ENCODE measurements at places on chromosomes 1 and 21. TPM values are rescaled to one million over a fixed set of nuclear protein-coding genes. Genes with fewer than 3 reads are reported as not detected.

The PRELP gene
- total RNA-seq = 14.7 TPM

The TTC22 gene
- 0.13 TPM for total RNA-seq

The SUSD4 gene
- total RNA-seq = 12.5 TPM

GRCh38 chr1:167298325-167298724, 77.6 kb downstream of the POU2F1 start:
- no peak overlapping the region for H3K4me3 ChIP-seq
- no peaks in the 10 kb centered on the region for H3K4me1 ChIP-seq
- no peak for DNase-seq
- peak overlapping the region; percentile 79 for H3K27ac ChIP-seq
- H3K36me3 ChIP-seq = no peaks in the 10 kb centered on the region

GRCh38 chr1:222618880-222619596, 1.1 kb downstream of the MIA3 start:
- peaks cover 18% of the 10 kb centered on the region for H3K4me1 ChIP-seq
- peak overlapping the region; percentile 82 for H3K27ac ChIP-seq
- no peaks in the 10 kb centered on the region for H3K27me3 ChIP-seq
- peak; percentile 16 for DNase-seq
- H3K36me3 ChIP-seq = peaks cover 30% of the 10 kb centered on the region
- H3K4me3 ChIP-seq = peak overlapping the region; percentile 90

- H3K27ac ChIP-seq = no peak overlapping the region
- DNase-seq = no peak
- H3K4me1 ChIP-seq = no peaks in the 10 kb centered on the region
- no peaks in the 10 kb centered on the region for H3K36me3 ChIP-seq
- no peak overlapping the region for H3K4me3 ChIP-seq
- H3K27me3 ChIP-seq = no peaks in the 10 kb centered on the region
These were observed 44.0 kb upstream of the HMGB4 start for GRCh38 chr1:33819913-33820311.

- H3K27ac ChIP-seq = no peak overlapping the region
- no peaks in the 10 kb centered on the region for H3K27me3 ChIP-seq
- no peak for DNase-seq
- H3K4me3 ChIP-seq = no peak overlapping the region
These were observed 37.1 kb upstream of the SOD1 start for GRCh38 chr21:31622397-31622796.

DNA sequence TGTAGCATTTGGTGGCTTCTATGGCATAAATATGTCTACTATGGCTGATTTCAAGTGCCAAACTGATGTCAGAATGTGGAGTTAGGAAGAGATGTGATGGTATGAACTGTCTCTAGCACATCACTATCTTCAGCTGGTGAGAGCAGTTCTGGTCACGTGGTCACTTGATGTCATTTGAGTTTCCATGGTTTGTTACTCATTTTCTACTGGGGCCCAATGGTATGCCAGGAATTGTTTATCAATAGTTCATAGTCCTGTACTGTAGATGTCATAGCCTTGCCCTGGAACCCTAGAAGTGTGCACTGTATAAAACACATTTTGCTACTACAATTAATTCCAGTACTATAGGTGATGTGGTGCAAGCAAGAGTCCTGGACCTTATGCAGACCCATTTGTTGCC, 153.7 kb downstream of the PDE4B start:
- H3K27ac ChIP-seq = no peak overlapping the region
- H3K4me1 ChIP-seq = no peaks in the 10 kb centered on the region
- no peak overlapping the region for H3K4me3 ChIP-seq
- H3K36me3 ChIP-seq = no peaks in the 10 kb centered on the region

GRCh38 chr21:28822486-28823335, 170.0 kb downstream of the LTN1 start:
- no peaks in the 10 kb centered on the region for H3K27me3 ChIP-seq
- H3K4me3 ChIP-seq = no peak overlapping the region
- H3K27ac ChIP-seq = peak overlapping the region; percentile 51

The SELP gene
- total RNA-seq = 3.3 TPM

GRCh38 chr1:25477448-25478034, 46.8 kb downstream of the MACO1 start:
- peaks cover 5% of the 10 kb centered on the region for H3K36me3 ChIP-seq
- peaks cover 33% of the 10 kb centered on the region for H3K4me1 ChIP-seq
- no peak overlapping the region for H3K27ac ChIP-seq
- H3K27me3 ChIP-seq = no peaks in the 10 kb centered on the region

The TAS1R1 gene
- total RNA-seq = not detected

DNA sequence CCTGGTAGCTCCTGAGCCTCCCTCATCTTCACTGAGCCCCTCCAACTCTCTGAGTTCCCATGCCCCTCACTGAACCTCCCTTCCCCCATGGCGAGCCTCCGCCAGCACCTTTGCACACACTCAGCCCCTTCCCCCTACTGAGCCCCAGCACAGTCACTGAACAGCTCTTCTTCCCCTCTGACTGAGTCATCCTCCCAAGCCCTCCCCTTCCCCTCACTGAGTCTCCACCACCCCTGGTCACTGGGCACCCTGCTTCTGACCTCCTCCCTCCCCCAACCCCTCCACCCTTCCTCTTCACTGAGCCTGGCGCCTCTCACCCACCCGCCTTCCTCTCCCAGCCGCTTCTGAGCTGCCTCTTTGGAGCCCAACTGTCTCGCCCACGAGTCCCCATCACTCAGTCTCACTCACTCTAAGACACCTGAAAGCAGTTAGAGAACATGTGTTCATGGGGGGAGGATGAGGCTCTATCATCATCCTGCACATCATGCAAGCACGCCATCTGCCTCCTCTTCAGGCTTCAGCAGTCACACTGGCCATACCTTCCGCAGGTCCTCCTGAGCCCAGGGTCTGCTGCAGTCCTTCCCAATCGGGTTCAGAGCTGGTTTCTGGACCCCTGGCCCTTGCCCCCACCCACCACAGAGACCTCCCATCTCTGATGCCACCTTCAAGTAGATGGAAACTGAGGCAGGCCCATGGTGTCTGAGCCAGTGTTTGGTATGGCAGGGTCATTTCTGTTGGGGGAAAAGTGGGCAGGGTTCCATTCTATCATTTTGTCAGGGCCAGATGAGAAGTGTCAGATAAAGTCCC, 2.0 kb upstream of the TRNP1 start:
- H3K36me3 ChIP-seq = no peaks in the 10 kb centered on the region
- H3K4me1 ChIP-seq = peaks cover 7% of the 10 kb centered on the region
- H3K27ac ChIP-seq = no peak overlapping the region
- H3K4me3 ChIP-seq = no peak overlapping the region

The AMY2A gene
- 0.88 TPM for total RNA-seq

- H3K4me1 ChIP-seq = no peaks in the 10 kb centered on the region
- no peak for DNase-seq
- H3K27ac ChIP-seq = no peak overlapping the region
- no peaks in the 10 kb centered on the region for H3K27me3 ChIP-seq
These were observed 171.0 kb downstream of the ZC3H11B start for GRCh38 chr1:219441884-219442283.

- H3K27ac ChIP-seq = peak overlapping the region; percentile 79
- no peaks in the 10 kb centered on the region for H3K27me3 ChIP-seq
- no peak for DNase-seq
- no peaks in the 10 kb centered on the region for H3K36me3 ChIP-seq
These were observed 65.6 kb upstream of the SLC44A3 start for GRCh38 chr1:94754570-94754969.

The MRPL39 gene
- 56.9 TPM for total RNA-seq

DNA sequence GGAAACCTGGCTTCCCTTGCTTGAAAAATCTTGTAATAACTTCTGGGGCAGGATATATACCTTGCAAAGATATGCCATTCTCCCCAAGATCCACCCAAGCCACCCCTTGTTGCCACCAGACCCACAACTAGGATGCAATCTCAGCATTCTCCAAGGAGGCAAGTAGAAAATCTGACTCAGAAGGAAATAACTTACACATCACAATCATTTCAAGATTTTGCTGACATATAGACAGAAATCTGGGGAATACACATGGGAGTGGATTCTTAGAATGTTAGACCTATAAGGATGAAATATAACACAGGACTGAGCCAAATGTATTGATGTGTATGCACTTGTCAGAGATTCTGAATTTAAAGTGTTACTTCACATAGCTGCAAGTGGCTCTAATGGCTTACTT, 14.8 kb upstream of the ZDHHC18 start:
- no peaks in the 10 kb centered on the region for H3K27me3 ChIP-seq
- no peak overlapping the region for H3K4me3 ChIP-seq
- H3K4me1 ChIP-seq = peaks cover 8% of the 10 kb centered on the region
- DNase-seq = no peak
- no peak overlapping the region for H3K27ac ChIP-seq

- no peak for DNase-seq
- H3K4me3 ChIP-seq = no peak overlapping the region
- H3K36me3 ChIP-seq = no peaks in the 10 kb centered on the region
- H3K4me1 ChIP-seq = no peaks in the 10 kb centered on the region
These were observed 32.6 kb downstream of the CHIA start for GRCh38 chr1:111323231-111323630.

DNA sequence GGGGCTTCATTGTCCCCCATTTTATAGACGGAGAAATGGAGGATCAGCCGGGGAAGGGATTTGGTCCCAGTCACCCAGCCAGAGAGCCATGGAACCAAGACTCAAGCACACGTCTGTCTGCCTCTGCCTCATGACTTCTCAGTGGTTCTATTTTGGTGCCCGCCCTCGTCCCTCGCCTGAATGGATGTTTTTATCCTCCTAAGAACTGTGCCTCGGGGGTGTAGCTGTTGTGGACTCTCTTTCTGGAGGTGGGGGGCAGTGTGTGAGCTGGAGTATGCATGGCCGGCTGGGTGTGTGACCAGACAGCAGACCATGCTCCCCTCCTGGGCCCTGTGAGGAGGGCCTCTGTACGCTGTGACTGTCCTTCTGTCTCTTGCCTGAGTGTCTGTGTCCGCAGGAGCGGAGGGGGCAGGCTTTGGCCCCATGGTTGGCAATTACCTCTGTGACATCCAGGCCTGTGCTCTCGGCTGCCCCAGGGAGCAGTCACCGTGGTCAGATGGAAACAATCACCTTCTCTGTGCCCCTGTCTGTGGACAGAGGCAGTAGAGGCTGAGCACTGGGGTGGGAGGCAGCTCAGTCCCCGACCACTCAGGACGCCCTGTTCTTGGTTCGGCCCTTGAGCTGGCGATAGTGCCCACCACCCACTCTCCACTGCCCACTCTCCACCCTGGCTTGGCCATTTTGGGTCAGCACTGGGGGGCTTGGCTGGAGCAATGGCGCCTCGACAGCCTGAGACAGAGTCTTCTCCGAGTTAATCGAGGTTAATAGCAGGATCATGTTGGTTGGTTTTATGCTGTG, 20.4 kb downstream of the WNT4 start:
- H3K36me3 ChIP-seq = no peaks in the 10 kb centered on the region
- DNase-seq = no peak
- H3K27ac ChIP-seq = no peak overlapping the region
- peaks cover 15% of the 10 kb centered on the region for H3K4me1 ChIP-seq
- H3K4me3 ChIP-seq = no peak overlapping the region

The CLDN17 gene
- total RNA-seq = not detected

The PLXNA2 gene
- 25.8 TPM for total RNA-seq

The XKR8 gene
- total RNA-seq = 3.5 TPM

The PAQR6 gene
- total RNA-seq = 0.81 TPM

- no peaks in the 10 kb centered on the region for H3K4me1 ChIP-seq
- no peak for DNase-seq
- H3K27ac ChIP-seq = no peak overlapping the region
- H3K36me3 ChIP-seq = no peaks in the 10 kb centered on the region
These were observed 626.6 kb downstream of the KCNT2 start for GRCh38 chr1:195981448-195982139.

The ODR4 gene
- total RNA-seq = 10.5 TPM

The TDRD10 gene
- total RNA-seq = 1.2 TPM

The GPBP1L1 gene
- total RNA-seq = 78.9 TPM

- no peaks in the 10 kb centered on the region for H3K36me3 ChIP-seq
- H3K4me1 ChIP-seq = no peaks in the 10 kb centered on the region
- H3K27me3 ChIP-seq = peaks cover 25% of the 10 kb centered on the region
- no peak for DNase-seq
These were observed 109.0 kb downstream of the TMEM53 start for GRCh38 chr1:44565259-44565750.

The CEPT1 gene
- total RNA-seq = 13.7 TPM

- no peak overlapping the region for H3K4me3 ChIP-seq
- H3K27ac ChIP-seq = no peak overlapping the region
- no peak for DNase-seq
These were observed 21.5 kb upstream of the HPDL start for GRCh38 chr1:45305231-45305630.

- no peak overlapping the region for H3K27ac ChIP-seq
- H3K27me3 ChIP-seq = no peaks in the 10 kb centered on the region
- no peak for DNase-seq
- no peaks in the 10 kb centered on the region for H3K36me3 ChIP-seq
- peaks cover 8% of the 10 kb centered on the region for H3K4me1 ChIP-seq
These were observed 39.0 kb upstream of the MYSM1 start for GRCh38 chr1:58738876-58739275.

DNA sequence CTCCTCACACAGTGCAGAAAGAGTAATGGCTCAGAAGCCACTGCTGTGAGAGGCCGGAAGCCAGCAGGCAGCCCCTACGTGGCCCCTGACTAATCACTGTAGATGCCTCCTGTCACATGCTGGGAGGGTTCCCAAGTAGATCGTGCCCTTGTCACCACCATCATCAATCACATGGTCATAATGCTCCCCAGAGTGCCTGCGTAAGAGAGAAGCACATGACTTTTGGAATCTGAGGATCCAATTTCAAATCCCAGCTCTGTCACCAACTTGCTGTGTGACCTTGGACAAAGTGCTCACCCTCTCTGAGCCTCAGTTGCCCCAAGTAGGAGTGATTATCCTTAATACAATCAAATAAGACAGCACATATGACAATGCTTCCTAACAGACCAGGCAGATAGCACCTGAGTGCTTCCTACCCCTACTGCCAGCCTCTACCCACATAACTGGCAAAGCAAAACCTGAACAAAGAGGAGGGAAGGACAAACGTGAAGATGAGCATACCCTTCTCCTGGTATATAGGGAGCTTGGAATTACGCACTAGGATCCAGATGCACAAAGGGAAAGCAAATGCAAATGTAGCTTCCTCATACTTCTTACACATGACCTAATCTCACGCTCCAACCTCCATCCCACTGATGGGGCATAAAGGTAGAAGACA, 65.7 kb downstream of the SDC3 start:
- H3K27ac ChIP-seq = no peak overlapping the region
- peaks cover 12% of the 10 kb centered on the region for H3K27me3 ChIP-seq
- peaks cover 33% of the 10 kb centered on the region for H3K4me1 ChIP-seq
- no peaks in the 10 kb centered on the region for H3K36me3 ChIP-seq
- H3K4me3 ChIP-seq = no peak overlapping the region
- DNase-seq = no peak

The B4GALT2 gene
- 40.8 TPM for total RNA-seq

DNA sequence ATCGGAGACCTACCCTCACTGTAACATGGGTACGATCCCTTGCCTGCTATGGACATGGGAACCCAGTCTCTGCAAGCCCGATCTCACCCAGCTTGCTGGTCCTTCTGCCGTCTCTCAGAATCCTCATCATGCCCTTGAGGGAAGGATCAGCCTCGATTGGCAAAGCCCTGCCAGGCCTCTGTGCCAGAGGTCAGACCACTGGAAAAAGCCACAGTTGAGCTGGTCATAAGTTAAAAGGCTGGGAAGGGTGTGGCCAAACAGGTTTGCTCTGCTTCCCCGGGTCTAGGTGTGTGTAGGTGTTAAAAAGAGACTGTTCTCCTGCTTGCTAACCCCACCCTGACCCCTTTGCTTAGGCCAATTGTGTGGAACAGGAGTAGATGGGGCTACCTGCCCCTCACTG, 19.5 kb upstream of the PADI3 start:
- H3K27me3 ChIP-seq = no peaks in the 10 kb centered on the region
- H3K4me1 ChIP-seq = no peaks in the 10 kb centered on the region
- DNase-seq = no peak
- H3K27ac ChIP-seq = no peak overlapping the region
- no peak overlapping the region for H3K4me3 ChIP-seq

The NMNAT2 gene
- total RNA-seq = 2.1 TPM

The SPTA1 gene
- 1.2 TPM for total RNA-seq

The GPX7 gene
- total RNA-seq = 7.8 TPM
